ENCODE measurements at places on chromosomes 7 and 10. TPM values are rescaled to one million over a fixed set of nuclear protein-coding genes. Genes with fewer than 3 reads are reported as not detected.

- no peaks in the 10 kb centered on the region for H3K4me1 ChIP-seq
- H3K27me3 ChIP-seq = no peaks in the 10 kb centered on the region
- H3K36me3 ChIP-seq = no peaks in the 10 kb centered on the region
- no peak overlapping the region for H3K27ac ChIP-seq
- DNase-seq = no peak
Observed at GRCh38 chr7:494259-494687, 25.4 kb downstream of the PDGFA start.

DNA sequence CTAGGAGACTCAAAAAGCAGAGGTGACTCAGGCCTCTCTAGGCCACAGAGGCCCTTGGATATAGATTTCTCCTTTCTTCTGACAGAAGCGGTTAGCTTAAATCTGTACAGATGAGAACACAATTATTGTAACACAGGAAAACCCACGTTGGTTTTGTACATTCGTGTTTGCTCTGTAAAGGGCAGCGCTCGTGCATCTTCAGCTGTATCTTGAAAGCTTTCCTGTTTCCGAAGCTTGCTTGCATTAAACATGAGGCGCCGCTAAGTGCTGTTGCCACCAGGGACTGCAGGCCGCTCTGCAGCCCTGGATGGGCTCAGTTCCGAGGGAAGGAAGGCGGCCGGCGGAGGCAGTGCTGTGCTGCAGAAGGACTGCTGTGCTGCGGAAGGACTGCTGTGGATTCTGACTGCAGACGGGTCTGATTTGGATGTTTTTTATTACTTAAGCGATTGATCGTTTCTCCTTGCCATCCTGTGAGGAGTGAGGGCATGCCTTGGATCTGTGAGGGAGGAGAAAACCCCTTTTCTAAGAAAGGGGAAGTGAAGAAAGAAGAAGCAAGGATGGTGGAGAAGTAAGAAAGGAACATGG is 53.3 kb downstream of the FHIP2A start:
- H3K36me3 ChIP-seq = no peaks in the 10 kb centered on the region
- no peak overlapping the region for H3K27ac ChIP-seq
- peaks cover 31% of the 10 kb centered on the region for H3K4me1 ChIP-seq
- no peak for DNase-seq
- H3K4me3 ChIP-seq = peak overlapping the region; percentile 29

Gene OPN1SW
- not detected for total RNA-seq

DNA sequence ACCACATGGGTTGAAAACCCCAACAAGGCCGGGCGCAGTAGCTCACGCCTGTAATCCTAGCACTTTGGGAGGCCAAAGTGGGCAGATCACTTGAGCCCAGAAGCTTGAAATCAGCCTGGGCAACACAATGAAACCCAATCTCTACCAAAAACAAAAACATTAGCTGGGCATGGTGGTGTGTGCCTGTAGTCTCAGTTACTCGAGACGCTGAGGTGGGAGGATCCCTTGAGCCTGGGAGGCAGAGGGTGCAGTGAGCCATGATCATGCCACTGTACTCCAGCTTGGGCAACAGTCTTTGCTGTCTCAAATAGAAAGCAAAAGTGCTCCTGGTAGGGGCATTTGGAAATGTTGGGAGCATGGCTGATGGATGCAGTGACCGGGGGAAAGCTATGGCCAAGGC is 209.6 kb upstream of the PLXNA4 start:
- DNase-seq = no peak
- H3K4me1 ChIP-seq = no peaks in the 10 kb centered on the region
- H3K4me3 ChIP-seq = no peak overlapping the region
- H3K27ac ChIP-seq = no peak overlapping the region

Gene ZSCAN25
- 32.9 TPM for total RNA-seq

- H3K4me3 ChIP-seq = no peak overlapping the region
- DNase-seq = no peak
- H3K27ac ChIP-seq = no peak overlapping the region
- no peaks in the 10 kb centered on the region for H3K27me3 ChIP-seq
- no peaks in the 10 kb centered on the region for H3K4me1 ChIP-seq
Observed at GRCh38 chr7:82810558-82811259, 352.0 kb downstream of the PCLO start.

DNA sequence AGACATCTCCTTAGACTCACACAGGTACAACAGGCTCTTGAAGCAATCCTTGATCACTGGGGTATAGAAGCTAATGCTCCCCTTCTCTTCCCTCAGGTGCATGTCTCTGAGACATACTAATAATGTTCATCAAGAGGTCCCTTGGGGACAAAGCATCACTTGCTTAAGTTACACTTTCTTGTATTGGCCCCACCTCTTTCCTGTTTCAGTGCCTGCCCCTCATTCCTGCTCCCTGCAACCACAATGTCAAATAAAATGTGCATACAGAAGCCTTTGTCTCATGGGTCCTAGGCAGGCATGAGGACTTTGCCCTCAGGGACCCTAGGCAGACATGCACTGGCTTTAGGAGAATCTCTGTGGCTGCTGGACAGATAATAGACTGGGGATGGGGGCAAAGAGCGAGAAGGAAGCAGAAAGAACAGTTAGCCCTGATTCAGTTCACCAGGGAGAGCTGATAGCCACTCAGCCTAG is 175.0 kb upstream of the NPY start:
- no peaks in the 10 kb centered on the region for H3K4me1 ChIP-seq
- H3K27me3 ChIP-seq = peaks cover 6% of the 10 kb centered on the region
- no peak overlapping the region for H3K27ac ChIP-seq
- no peak overlapping the region for H3K4me3 ChIP-seq
- no peak for DNase-seq

GRCh38 chr7:149776289-149776688 is 2.9 kb upstream of the ZNF467 start:
- no peaks in the 10 kb centered on the region for H3K4me1 ChIP-seq
- H3K27me3 ChIP-seq = peaks cover 22% of the 10 kb centered on the region
- no peaks in the 10 kb centered on the region for H3K36me3 ChIP-seq
- no peak overlapping the region for H3K4me3 ChIP-seq
- H3K27ac ChIP-seq = no peak overlapping the region

Gene KCP
- total RNA-seq = not detected

Measured in activated T-helper 1 cell treated with anti-CD3 and anti-CD28 coated beads, Interleukin-12 subunit alpha, Interleukin-12 subunit beta, Interleukin-2, Interleukin-4 antibody, amounts not matched to agents 30 ng/mL and 10 ng/mL and 1 ng/mL, durations not matched to agents 14 hours and 24 hours and 36 hours (primary cell).